ENCODE measurements at places on chromosomes 2 and 18.

- no peak for DNase-seq
Observed at GRCh38 chr2:143503280-143503679, 374.1 kb downstream of the ARHGAP15 start.

GRCh38 chr2:40658941-40659340, 207.1 kb upstream of the SLC8A1 start:
- DNase-seq = no peak

DNA sequence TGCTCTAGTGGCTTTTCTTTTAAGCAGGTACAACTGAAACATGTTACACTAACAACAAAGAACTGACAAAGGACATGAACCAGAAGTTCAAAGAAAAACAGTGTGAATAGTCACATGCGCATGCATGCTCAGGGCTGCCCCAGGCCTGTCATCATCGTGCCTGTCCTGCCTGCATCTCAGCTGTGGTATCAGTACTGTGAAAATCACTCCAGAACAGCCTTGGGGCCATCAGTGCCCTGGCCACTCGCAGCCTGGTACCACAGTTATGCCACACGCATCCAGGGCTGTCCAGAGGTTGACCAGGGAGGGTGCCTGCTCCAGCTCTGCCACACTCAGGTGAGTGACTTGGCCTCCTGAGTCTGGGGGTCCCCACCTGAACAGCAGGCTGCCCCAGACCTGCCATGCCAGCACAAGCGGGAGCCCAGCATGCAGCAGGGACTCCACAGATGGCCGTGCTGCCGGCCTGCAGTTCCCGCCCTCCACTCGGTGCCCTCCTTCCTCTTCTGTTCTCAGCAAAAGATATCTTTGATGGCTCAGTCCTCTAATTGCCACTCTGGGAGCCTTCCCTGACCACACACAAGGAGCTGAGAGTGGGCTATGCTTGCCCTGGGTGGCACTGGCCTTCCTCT, 12.3 kb downstream of the LIMS2 start:
- no peak for DNase-seq

DNA sequence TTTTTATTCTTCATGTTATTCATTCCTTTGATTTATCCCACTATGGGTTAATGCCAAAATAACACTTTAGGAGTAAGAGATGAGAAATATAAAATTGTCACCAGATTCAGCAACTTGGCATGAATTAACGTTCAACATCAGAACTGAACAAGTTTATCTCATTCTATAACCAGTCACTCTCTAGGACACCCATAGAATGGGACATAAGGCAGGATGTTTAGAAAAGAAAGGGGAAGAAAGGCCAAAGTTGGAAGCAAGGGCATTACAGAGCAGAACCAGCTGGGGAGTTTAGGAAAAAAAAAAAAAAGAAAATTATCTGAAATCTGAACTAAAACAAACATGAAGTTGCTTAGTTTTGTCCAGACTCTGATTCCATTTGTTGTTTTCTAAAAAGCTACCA, 211.0 kb downstream of the PMAIP1 start:
- DNase-seq = no peak

- no peak for DNase-seq
Observed at GRCh38 chr2:198187841-198188240, 383.4 kb downstream of the PLCL1 start.

GRCh38 chr18:13585379-13586153, 140.8 kb downstream of the FAM210A start:
- no peak for DNase-seq

- no peak for DNase-seq
Observed at GRCh38 chr2:50098242-50098641, 933.7 kb downstream of the NRXN1 start.

Data from activated T-helper 1 cell treated with Interleukin-2 at 50 U/mL for 16 hours (primary cell).